ENCODE measurements at places on chromosomes 13 and 19.

GRCh38 chr19:5045956-5046338 is 77.0 kb downstream of the KDM4B start:
- DNase-seq, result no peak

GRCh38 chr13:42394361-42394708 is 122.4 kb downstream of the AKAP11 start:
- no peak for DNase-seq

DNA sequence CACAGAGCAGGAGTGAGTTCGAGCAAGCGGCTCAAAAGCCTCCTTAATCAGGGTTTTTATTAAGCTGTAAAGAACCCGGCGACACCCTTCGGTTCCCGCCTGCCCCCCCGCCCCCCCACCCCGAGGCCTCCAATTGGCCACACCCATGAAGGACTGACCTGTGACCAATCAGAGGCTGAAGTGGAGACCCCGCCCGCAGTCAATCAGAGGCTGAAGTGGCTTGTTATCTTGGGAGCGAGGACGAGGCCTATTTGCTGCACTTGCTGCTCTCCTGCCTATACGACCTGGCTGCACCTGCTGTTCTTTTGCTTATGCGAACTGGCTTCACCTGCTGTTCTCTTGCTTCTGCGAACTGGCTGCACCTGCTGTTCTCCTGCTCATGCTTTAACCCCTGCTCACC is 844.9 kb downstream of the OLFM4 start:
- no peak for DNase-seq

- DNase-seq, result no peak
These were observed 9.7 kb downstream of the GPR42 start for GRCh38 chr19:35380450-35381124.

DNA sequence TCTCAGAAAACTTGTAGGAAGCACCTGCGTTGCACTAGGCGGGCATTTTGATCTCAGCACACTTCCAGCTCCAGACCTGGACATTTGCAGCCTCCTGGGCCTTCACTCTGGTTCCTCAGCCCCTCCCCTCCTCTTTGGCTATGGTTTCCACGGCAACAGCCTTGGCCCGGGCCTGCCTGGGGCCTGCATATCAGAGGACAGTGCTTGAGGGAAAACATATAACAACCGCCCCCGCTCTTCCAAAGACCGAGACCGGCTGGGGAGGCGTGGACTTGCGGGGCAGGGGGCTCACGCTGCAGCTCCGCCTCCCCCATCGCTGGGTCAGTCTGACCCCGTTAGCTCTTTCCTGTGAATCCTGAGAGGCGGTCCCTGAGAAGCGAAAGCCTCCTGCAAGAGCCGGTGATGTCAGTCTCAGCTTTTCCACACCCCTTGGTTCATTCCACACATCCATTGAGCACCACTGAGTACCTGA is 125.7 kb upstream of the PEG3 start:
- DNase-seq, result peak; percentile 92

DNA sequence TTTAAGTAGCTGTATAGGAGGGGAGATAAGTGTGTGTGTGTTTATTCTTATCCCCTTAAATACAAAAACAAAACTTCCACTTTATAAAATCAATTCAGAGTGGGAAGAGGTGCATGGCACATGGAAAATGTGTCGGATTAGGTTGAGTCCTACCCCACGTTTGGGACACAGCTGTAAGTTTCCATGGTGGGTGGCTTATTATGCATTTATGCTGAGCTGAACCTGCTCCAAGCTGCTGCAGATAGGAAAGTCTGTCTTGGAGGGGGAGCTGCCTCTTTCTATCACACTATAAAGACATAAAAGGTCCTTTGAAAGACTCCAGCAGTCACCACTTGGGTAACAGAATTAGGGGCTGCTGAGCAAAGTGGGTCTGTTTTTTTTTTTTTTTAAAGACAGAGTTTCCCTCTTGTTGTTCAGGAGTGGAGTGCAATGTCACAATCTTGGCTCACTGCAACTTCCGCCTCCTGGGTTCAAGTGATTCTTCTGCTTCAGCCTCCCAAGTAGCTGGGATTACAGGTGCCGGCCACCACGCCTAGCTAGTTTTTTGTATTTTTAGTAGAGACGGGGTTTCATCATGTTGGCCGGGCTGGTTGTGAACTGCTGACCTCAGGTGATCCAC is 15.2 kb downstream of the ACTN4 start:
- DNase-seq, result no peak
